ENCODE measurements at places on chromosomes 2 and 18.

DNA sequence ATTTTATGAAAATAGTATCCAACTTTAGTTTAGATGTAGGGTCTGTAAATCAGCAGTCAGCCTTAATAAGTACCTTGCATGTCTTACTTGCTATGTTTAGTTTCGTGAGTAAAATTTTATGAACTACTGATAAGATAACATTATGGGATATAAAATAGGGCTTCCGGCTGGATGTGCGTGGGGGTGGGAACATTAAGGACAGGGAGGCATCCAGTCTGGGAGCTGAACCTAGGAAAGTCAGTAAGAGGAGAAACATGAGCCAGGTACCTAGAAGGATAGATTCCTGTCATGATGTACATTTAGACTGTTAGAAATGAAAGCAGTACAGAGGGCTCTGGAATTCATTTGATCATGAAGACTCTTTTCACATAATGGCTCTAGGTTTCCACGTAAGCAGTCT is 12.7 kb upstream of the KCNJ13 start:
- DNase-seq: no peak

- no peak for DNase-seq
These were observed 90.5 kb upstream of the TACR1 start for GRCh38 chr2:75289771-75290170.

- no peak for DNase-seq
These were observed 58.0 kb upstream of the TMEM163 start for GRCh38 chr2:134776836-134777235.

- no peak for DNase-seq
These were observed 8.5 kb downstream of the MEIS1 start for GRCh38 chr2:66443186-66443978.

DNA sequence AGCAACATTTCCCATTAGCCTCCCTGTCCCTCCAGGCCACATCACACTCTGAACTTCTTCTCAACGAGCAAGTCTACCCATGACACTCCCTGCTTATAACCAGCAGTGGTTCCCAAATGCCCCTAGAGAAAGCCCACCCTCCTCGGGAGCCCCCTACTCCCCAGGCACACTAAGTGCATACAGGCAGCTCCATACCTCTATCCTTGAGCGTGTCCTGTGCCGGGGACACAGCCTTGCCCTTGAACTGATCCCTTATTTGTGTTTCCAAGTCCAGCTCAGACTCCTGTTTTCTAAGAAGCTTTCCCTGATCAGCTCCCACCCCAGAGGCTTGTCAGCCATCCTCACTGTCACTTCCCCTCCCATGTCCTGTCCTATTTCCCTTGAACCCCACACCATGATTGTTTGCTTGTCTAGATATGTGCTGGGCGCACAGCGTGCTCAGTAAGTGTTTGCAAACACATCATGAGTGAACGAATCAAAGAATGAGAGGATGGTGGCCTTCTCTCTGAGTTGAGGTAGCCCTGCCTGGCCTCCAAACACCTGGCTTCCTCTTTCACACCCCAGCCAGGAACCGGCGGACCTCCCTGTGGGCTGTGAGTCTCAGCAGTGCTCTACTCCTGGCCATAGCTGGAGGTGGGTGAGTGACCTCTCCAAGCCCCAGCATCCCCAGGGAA is 2.1 kb downstream of the TEX51 start:
- no peak for DNase-seq

GRCh38 chr18:26301681-26302080 is 75.4 kb downstream of the TAF4B start:
- DNase-seq: no peak

Measured in stimulated activated effector memory CD8-positive, alpha-beta T cell treated with anti-CD3 and anti-CD28 coated beads, Interleukin-12 subunit alpha, Interleukin-12 subunit beta, amount 100 ng/mL, for 72 hours (primary cell).